ENCODE measurements at places on chromosomes 1 and 21.

DNA sequence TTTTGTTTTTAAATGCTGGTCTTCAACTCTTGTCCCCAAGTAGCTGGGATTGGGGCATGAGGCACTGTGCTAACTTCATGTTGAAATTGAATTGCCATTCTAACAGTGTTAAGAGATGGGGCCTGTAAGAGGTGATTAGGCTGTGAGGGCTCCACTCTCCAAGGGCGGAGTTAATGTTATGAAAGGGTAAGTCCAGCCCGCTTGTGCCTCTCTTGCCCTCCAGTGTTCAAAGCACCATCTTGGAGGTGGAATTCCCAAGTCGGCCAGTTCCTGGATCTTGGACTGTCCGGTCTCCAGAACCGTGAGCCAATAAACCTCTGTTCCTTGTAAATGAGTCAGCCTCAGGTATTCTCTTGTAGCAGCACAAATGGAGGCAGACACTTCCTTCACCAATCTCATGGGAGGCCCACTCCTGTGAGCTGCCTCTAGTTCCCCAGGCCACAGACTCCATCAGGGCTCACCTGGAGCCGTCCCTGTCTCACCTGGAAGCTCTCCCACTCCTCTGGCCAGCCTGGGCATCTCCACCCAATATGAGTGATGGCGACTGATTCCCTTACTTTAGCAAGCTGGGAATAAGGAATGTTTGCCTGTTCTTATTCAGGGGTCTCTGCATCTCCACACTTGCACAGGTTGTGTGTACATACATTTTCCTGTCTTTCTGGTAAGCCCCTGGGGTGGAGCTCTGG is 15.5 kb downstream of the IBA57 start:
- no peak for DNase-seq

DNA sequence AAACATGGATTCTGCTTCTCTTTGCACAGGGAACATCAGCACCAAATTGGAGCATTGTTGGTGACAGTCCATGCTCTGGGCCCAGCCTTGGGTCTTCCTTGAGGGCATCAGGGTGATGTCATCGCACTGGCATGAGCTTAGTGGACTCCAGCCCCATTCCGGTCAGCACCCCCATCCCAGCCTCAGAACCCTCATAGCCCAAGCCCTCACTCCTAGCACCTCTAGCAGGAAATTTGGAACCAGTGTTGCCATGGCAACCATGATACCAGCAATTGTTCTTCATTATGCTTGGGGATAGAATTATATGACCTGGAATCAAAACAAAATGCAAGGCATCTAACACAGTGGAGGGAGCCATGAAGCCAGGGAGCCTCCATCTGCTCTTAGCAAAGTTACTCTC is 83.1 kb downstream of the VWA5B1 start:
- no peak for DNase-seq

GRCh38 chr1:2346691-2347408 is 44.5 kb downstream of the MORN1 start:
- DNase-seq = no peak

DNA sequence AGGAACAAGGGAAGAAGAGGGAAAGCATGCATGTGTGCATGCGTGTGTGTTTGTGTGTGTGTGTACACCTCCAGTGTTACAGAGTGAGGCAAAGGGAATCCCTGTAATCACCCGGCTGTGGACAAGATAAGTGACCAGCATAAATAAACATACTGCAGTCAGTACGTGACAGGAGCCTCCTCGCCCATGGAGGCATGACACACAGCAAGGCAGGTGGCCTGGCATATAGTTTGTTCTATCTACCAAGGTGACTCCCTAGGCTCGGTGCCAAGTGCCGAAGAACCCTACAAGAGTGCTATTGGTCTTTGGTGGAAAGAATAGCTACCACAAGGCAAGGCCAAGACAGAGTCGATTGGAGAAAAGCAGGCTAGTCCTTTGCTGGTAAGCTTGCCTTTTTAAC is 31.7 kb upstream of the HEATR1 start:
- DNase-seq = no peak

GRCh38 chr1:201568859-201569294 is 29.9 kb downstream of the NAV1 start:
- DNase-seq = no peak

DNA sequence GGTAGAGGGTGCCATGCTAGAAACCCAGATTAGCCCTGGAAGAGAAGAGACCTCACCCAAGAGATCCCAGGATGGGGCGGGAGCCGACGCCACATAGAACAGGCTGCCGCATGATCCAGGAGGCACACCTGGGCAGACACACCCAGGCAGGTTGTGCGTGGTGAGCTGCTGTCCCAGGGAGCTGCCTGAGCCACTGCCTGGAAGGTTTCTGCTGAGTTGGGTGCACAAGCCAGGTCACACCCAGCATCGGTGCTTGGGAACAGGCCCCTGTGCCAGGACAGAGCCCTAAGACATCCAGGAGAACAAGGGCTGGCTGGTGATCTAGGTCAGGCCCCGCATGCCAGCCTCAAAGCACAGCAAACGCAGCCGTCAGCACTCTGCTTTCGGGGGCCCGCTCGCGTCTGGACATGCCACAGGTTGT is 40.2 kb downstream of the CTNNBIP1 start:
- no peak for DNase-seq

All from suppressor macrophage treated with lipopolysaccharide for 1 hour (primary cell).